ENCODE measurements at places on chromosomes 3 and 15.

- no peak for DNase-seq
Observed at GRCh38 chr15:48266024-48266689, 60.1 kb downstream of the SLC12A1 start.

DNA sequence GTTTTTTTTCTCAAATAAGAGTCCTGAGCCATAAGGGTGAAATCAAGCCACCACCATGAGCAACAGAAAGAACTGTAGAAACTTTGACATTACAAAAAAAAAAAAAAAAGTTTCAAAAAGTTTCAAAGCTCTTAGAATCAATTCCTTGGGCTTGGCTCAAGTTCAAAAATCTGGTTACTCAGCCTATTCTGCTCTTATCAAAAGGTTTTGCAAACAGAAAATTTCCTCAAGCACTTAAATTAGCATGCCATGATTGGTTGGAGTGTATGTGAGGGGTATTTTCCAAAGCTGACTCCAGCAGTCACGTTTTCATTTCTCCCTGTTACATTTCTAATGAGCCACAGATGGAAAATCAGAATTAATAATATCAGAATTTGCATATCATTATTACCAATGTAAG is 12.1 kb upstream of the PEX5L start:
- DNase-seq: no peak

DNA sequence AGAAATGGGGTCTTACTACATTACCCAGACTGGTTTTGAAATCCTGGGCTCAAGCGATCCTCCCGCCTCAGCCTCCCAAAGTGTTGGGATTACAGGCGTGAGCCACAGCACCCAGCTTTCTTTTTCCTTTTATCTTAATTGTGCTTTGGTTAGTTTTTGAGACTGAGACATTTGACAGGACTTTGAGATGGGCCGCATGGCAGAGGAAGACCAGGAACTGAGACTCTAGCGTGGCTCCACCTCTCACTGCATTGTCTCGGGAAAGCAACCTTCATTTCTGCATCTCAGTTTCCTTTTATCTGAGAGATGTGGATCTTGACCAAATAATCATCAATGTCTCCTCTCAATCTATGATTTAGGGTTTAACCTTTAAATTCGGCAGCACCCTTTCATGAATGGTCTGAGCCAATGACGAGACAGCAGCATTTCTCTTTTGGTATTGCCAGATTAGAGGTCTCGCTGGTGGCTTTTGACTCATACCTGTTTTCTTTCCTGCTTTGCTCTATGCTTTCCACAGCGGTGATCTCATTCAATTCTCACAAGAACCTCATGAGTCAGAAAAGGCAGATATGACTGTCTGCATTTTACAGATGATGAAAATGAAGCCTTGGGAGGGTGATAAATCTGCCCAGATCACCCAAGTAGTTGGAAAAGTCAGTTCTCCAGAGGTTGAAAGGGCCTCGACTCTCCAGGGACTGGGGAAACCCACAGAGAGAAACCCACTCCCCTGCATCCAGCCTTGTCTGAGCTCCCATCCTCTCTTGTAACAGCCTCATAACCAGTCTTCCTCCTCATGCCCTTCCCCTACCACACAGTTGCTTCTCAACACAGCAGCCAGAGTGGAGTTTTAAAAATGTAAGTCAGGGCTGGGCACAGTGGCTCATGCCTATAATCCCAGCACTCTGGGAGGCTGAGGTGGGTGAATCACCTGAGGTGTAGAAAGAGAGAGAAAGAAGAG is 84.8 kb upstream of the FOXB1 start:
- DNase-seq: no peak

- DNase-seq: no peak
Observed at GRCh38 chr3:173653781-173654180, 256.2 kb downstream of the NLGN1 start.

DNA sequence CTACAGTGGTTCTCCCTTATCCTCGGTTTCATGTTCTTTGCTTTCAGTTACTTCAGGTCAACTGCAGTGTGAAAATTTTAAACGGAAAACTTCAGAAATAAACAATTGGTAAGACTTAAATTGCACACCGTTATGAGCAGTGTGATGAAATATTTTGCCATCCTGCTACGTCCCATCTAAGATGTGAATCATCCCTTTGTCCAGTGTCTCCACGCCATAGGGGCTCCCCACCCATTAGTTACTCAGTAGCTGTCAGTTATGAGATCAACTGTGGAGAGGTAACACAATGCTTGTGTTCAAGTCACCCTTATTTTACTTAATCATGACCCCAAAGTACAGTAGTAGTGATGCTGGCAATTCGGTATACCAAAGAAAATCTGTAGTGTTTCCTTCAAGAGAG is 47.4 kb downstream of the TJP1 start:
- DNase-seq: no peak

GRCh38 chr15:85454403-85454802 is 74.0 kb downstream of the AKAP13 start:
- no peak for DNase-seq

GRCh38 chr3:128290484-128290883 is 137.2 kb downstream of the EEFSEC start:
- no peak for DNase-seq

GRCh38 chr15:48052946-48053345 is 67.8 kb upstream of the SLC24A5 start:
- DNase-seq: no peak

DNA sequence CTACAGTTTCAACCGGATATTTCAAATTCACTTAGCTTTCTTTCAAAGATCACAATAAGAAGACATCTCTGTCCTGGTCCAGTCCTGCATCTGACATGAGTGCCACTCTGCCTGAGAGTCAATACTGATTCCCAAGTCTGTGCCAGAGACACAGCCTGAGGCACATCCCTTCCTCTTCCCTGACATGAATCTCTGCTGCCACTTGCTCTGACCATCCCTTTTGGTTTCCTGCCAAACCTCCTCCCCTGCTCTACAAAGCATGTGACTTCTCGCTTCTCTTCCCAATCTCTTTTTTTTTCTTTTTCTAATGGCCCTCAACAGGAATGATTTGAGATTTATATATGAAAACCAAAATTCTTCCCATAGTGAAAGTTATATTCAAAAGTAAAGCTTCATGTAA is 117.9 kb downstream of the MECOM start:
- DNase-seq: no peak

- DNase-seq: no peak
Observed at GRCh38 chr15:34986771-34987480, 1.2 kb downstream of the ZNF770 start.

GRCh38 chr3:123129092-123129491 is 62.3 kb downstream of the PDIA5 start:
- DNase-seq: no peak

DNA sequence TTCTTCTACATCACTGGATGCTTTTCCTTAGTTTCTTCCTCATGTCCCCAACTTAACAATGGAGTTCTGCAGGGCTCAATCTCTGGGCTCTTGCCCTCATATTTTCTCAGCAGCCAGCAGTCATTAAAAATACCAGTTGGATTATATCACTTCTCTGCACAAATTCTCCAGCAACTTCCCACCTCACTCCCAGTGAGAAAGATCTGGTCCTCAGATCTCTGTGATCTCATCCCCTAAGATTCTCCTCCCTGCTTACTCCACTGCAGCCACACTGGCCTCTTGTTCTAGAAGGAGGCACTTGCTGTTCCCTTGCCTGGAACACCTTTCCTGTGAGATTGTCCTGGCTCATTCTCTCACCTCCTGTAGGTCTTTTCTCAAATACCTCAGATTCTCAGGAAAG is 6.1 kb downstream of the ERICH6 start:
- DNase-seq: no peak

GRCh38 chr15:72599855-72600464 is 54.5 kb upstream of the GOLGA6B start:
- no peak for DNase-seq

DNA sequence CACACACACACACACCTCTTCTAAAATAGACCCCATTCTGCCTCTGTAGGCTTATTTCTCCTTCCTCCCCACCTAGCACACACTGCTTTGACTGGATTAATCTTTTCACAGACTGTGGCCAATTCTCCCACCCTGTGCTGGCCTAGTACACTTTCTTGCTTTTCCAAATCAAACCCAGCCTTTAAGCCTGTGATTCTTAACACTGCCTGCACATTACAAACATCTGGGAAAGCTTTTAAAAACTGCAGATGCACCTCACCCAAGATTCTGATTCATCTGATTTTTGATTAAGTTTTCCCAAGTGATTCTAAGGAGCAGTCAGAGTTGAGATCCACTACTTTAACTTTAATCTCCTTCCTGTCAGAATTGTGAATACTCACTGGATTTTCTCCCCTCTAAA is 12.8 kb downstream of the CSNK1G1 start:
- DNase-seq: no peak

DNA sequence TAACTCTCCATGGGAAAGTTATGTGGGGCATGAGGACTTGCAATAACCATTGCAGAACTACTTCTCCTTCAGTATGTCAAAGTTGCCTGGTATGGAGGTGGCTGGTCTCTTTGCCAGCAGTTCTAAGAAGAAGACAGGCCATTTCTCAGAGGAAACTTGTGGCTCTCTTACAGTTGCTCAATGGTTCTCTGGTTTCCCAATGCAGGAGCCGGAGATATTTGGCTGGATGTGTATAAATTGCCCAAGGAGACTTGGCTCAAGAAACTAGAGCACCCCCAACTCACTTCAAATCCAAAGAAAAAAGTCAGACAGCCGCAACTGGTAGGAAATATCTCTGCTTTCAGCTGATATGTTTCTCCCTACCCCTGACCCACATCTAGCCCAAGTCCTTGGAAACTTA is 24.2 kb downstream of the WDR93 start:
- DNase-seq: no peak

DNA sequence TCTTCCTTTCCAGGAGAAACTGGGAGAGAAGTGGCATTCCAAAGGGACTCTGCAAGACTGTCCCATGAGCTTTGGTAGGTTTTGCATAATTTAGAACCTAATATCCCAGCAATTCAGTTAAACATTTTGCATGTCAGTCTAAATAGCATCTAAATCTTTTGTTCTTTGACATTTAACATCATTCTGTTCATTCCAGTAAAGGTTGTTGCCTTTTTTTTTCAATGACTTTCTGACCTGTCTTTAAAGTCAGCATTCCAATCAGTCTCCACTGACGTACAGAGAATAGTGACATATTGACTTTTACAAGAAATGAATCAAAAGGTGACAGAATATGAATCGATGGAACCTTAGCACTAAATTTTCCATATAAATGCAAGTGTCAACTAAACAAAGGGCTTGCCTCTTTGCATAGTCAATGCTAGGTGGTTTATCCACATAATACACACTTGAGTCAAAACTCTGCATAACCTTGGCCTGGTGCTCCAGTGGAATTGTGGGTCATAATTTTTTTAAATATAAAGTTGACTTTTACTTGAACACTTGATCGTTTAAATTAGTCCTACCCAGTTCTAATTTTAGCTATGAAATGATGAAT is 370.1 kb downstream of the CNTN6 start:
- DNase-seq: no peak

- no peak for DNase-seq
Observed at GRCh38 chr15:79035814-79036213, 54.8 kb downstream of the RASGRF1 start.

DNA sequence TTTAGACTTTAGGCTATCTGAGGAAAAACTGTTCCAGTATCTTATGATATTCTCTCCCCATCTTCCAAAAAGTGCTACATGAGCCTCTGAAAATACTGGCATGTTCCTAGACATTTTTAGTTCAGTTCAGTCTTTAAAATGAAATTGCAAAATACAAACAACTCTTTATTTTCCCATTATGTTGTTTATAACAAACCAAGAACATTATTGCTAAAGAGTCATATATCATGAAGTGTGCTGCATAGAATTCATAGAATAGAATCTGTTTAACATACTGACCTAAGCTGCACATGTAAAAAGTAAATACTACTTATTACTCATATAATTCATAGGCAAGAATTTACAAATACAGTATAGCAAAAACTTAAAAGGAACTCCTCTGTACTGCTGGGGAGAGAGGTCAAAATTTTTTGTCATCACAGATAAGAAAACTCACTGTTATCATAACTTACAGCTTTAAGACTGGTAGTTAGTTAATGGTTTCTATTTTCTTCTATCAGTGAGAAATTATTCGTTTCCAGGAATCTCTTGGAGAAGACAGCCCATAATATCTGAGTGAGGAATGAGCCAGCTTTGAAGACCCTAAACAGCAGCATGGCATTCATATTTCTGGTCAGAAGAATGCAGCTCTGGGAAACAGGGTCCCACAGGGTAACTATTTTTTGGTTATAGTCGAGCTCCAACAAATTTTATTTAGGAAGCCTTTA is 32.2 kb downstream of the FILIP1L start:
- no peak for DNase-seq

- DNase-seq: no peak
Observed at GRCh38 chr3:152301745-152302181, 33.0 kb downstream of the MBNL1 start.

GRCh38 chr3:5390936-5391625 is 203.6 kb downstream of the EDEM1 start:
- no peak for DNase-seq

DNA sequence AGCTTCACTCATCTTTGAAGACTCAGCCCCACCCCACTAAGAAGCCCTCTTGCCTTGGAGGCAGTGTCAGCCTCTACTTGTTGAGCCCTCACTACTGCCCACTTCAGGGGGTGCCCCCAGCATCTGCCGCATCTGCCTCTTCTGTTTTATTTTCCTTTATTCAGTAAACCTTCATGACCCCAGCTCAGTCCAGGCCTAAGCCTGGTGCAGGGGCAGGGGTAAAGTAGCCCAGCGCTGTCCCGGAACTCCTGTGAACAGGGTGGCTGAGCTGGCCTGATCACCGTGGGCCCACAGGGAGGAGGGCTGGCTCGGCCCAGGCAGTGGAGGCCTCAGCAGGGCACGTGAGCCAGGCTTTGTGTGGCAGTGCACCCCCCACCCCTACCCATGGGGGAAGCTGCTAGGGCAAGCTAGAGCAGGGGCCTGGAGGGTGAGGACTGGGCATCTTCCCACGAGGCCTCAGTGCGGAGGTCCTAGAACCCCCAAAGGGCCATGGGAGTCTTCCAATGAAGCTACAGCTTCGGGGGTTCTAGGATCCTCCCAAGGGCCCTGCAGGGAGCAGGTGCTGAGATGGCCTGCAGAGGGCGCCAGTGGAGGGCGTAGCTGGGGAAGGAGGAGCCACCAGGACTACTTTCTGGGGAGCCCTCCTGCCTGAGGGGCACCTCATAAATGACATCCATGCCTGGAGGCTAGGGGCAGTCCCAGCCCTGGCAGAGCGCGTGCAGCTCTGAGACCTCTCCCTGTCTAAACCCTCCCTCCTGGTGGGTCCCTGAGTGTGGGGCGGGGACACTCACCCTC is 36.0 kb downstream of the TSPAN3 start:
- DNase-seq: no peak

GRCh38 chr3:108180194-108180593 is 42.0 kb downstream of the IFT57 start:
- DNase-seq: peak; percentile 21

DNA sequence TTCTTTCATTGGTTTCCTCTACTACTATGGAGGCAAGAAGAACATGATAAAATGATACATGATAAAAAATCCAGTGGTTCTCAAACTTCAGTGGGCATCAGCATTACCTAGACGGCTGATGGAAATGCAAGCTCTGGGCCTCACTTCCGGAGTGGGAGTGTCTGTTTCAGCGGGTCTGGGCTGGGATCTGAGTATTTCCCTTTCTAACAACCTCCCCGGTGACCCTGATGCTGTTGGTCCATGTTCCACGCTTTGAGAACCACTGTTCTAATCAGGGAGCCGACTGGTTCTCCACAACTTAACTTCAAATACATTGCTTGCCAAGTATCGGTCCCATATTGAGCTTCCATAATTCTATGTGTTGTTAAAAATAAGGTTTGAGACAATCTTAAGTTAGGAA is 712.3 kb upstream of the LMCD1 start:
- DNase-seq: no peak

Data from NCI-H2171 (cell line).